ENCODE measurements at places on chromosomes 11 and 22.

- no peak for DNase-seq
Measured at GRCh38 chr22:50706481-50707125, 31.4 kb upstream of the ACR start.

DNA sequence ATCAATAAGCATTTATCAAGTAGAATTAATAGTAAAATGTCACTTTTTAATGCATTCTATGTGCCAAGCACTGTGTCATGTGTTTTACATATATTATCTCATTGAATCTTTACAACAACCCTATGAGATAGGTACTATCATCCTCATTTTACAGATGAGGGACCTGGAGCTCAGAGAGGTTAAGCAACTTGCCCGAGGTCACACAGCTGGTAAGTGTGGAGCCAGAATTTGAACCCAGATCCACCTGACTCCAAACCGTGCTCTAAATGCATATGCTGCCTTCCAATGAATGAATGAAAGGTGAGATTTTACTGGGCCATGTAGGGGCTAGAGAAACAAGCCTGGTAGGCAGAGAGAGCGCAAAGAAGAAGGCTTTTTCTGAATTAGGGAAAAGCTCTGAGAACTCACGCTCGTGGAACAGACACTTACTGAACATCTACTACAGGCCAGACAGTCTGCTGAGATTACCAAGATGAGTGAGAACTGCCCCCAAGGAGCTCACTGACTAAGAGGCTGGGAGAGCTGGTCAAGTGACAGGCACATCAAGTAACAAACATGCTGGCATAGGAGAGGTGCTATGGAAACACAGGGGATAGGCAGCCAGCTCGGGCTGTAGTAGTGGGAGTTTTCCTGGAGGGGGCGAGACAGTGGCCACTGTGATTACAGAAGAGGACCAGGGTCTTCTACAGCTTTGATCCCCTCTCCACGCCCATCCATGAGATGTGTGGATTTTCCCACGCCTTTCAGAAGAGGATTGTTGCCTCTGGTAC lies 4.4 kb downstream of the ABCG4 start:
- no peak for DNase-seq

GRCh38 chr11:131745405-131745804 lies 375.0 kb downstream of the NTM start:
- no peak for DNase-seq

DNA sequence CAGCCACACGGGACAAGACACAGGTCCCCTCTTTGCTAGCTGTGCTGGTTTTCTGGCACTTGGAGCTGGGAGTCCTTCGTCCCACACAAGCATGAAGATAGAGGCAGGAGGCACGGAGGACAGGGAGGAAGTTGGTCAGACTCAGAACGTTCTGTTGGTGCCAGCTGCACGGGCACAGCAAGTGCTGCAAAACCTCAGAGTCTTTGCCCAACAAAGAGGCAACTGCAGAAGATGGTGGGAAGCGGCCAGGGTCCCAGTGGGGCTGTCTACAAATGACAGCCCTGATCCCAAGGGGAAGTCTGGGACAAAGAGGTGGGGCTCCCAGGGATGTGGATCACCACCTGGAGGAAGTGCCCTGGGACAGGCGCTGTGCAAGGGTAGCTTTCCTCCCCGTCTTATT lies 9.4 kb upstream of the OSM start:
- DNase-seq: no peak

DNA sequence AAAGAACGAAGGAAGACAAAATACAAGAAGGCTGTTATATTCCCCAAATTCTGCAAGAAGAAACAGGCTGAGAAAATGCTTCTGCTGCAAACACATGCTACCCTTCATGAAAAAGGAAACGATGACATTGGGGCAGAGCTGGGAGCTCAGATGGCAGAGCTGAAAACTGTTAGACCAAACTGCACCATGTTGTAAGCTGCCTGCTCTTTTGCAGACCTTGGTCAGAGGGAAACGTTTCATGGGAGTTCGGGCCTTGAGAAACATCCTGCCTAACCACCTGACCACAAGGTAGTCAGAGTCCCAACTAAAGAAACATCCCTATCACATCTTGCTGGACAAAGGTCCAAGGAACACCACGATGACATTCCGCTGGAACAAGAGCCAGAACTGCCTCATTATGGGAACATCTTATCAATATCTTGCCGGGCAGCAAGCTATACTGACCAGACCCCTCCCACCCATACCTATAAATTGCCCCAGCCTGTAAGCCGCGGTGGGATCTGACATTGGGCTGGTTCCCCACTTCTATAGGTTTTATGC lies 110.7 kb upstream of the CTSC start:
- DNase-seq: no peak

GRCh38 chr11:63598556-63598955 lies 15.7 kb downstream of the PLAAT3 start:
- no peak for DNase-seq

GRCh38 chr22:25956801-25957200 lies 212.5 kb upstream of the SEZ6L start:
- no peak for DNase-seq

DNA sequence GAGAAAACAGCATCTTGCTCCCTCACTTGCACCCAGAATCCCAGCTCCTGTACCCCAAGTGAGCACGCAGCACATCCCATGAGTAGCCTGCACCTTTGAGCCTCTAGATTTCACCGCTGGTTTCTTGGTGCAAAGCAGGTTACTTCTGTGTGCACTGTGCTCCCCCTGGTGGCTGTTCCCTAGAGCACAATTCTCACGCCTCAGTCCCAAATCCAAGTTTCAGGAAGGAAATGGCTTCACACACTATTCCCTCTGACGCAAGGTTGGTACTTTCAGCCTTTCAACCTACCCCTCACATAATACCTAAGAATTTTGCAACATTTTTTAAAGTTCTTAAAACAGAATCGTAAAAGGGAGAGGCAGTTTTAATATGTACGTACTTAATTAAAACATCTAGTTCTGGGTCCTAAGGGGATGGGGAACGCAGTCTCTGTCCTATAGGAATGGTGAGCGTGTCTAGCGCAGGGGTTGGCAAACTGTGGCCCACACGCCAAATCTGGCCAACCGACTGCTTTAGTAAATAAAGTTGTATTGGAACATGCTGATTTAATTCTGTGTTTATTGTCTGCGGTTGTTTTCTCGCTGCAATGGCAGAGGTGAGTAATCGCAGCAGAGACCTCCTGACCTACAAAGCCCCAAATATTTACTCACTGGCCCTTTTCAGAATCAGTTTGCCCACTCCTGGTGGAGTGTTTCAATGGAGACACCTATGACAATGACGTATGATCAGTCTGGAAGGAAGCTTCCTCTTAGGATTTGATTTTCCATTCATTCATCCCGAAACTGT lies 27.5 kb downstream of the DHCR7 start:
- DNase-seq: peak; percentile 56

- no peak for DNase-seq
Measured at GRCh38 chr11:31655483-31655882, 145.9 kb downstream of the ELP4 start.

GRCh38 chr22:19062943-19063308 lies 59.3 kb downstream of the DGCR2 start:
- no peak for DNase-seq

GRCh38 chr22:17217179-17217578 lies 2.1 kb downstream of the ADA2 start:
- no peak for DNase-seq

- DNase-seq: no peak
Measured at GRCh38 chr11:38683484-38683883, 2085.4 kb upstream of the RAG2 start.

DNA sequence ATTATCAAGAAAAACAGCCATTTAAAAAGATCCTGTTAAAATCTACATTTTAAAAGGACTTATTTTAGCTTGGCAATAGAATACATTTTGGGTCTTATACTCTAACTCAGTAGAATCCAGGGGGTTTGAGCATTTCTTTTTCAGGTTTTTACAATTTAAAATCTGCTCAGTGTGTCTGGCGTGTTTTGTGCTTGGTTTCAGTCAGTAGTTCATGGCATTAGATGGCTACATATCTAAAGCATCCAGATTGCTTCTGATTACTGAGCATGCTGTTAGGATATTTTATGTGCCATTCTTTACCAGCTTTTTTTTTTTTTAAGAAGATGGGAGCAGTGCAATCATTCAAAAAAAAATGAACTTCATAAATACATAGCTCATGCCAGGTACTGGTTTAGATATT lies 566.1 kb upstream of the LARGE1 start:
- no peak for DNase-seq

GRCh38 chr11:63800921-63801320 lies 12.3 kb upstream of the SPINDOC start:
- DNase-seq: no peak

- DNase-seq: no peak
Measured at GRCh38 chr11:112016088-112016764, 9.0 kb upstream of the DLAT start.

DNA sequence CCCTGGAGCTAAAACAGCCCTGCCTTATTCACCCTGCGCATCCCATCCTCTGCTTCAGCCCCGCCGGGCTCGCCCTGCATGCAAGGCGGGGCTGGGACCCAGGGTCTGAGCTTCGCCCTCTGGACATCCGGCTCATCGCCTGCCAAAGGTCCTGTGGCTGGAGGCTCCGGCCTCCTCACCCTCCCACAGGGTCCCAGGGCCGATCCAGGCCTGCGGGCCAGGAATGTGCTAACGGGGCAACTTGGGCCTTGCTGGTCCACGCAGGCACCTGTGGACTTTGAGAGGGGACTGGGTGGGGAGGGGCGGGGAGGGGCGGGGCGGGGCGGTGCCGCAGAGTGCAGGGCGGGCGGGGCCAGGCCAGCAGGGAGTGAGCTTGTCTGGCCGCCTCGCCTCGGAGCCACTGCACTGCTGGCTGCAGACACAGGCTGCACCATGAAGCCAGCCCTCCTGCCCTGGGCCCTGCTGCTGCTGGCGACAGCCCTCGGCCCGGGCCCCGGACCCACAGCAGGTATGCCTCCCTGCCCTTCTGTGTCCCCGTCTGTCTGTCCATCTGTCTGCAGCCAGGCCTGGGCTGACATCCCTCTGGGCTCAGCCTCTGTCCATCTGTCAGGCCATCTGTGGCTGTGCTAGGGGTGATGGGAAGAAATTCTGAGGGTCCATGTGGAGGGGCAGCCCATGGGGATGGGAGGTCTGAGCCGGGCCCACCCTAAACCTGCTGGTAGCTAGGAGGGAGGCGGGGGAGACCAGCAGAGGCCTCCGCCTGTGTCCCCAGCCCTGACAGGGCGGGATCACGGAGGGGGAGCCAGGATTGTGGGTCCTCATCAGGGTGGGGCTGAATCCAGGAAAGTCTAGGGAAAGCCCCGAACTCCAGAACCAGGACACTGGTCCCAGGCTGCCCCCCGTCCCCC lies at the start of gene SUSD2:
TSS of gene SUSD2 (plus strand) at position 400 of the 908 bp plus-strand sequence. CDS start at position 433, 33 bp downstream.
- no peak for DNase-seq

GRCh38 chr22:38111925-38112355 lies 1.5 kb upstream of the BAIAP2L2 start:
- no peak for DNase-seq

DNA sequence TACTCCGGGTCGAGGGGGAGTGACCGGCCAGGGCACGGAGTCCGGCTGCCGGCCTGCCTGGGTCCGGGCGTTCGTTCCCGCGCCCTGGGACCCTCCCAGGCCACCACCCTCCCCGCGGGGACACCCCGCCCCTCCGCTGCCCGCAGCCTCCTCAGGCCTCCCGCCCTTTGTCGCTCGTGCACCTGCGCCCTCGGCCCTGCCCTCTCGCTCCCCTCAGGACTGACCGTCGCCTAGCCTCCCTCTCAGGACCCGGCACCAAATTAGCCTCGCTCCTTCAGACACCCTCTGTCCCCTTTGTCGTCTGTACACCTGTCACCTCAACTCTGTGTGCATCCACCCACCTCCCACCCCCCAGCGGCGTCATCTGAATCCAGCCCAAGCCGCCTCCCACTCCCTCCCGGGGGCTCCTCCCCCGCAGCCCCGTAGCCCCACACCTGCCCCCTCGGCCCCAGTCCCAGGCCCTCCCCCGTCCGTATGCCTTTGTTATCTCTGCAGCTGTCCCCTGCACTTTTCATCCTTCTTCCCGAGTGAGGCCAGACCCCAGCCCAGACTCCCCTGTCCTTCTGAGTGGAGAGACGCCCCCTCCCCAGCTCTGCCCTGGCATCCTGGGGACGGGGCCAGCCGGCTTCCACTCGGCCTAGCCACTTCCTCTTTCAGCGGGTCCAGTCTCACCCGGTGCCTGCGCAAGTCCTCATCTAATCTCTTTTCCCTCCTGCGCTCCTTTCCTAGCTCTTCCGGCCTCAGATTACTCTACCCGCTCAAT lies 643 bp downstream of the TIGD3 start:
- DNase-seq: peak; percentile 61

GRCh38 chr11:71538666-71538990 lies 803 bp downstream of the KRTAP5-8 start:
- no peak for DNase-seq

GRCh38 chr22:32827049-32827602 lies 25.6 kb downstream of the TIMP3 start:
- DNase-seq: no peak

DNA sequence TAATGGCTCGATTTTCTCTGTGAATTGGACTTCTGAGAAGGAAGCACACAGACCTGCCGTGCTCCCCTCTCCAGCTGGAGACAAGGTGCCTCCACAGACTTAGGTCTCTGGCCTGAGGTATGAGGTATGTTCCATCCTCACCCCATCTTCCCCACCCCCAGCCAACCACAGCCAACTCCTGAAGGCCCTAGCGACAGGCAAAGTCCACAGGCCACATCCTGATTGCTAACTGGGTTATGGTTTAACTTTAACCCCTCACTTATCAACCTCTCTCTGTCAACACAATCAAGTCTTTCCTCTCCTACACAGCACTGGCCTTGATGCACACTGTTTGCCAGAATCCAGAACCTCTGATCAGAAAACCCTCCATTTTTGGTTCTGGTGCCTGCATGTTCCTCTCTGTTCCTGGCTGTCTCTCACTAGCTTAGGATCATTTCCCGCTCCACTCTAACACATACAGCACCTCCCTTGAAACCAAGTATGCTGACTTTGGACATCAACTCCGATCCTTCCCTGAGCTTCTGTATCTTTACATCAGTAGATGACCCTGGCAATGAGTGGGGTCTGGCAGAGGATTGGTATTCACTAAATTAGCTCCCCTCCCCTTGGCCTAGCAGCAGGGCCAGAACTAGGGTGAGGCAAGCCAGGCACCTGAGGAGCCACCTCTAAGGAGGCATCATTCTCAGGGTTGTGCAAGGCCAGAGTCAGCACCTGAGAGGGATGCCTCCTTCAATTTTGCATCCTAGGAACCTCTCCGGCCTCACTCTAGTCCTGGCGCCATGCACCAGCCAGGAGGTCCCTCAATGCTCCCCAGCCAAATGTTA lies 22.0 kb downstream of the JAML start:
- no peak for DNase-seq

DNA sequence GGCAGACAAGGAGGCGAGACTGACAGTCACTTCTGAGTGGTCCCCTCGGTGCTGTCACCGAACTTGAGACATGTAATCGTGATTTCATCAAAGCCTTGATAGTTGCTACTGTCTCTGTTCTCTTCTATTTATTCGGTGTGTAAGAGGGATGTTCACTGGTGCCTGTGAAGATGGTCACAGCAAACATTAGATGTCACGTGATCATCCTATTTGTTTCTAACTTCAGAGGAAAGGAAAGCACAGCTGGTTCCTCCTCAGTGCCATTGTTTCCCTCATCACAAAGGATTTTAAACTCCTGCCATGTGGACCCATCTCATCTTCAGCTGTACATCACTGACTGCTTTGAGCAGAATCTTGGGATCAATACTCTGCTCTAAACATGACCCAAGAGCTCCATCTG lies 73.1 kb upstream of the CLMP start:
- no peak for DNase-seq

- DNase-seq: no peak
Measured at GRCh38 chr11:74739546-74740270, 8.5 kb upstream of the CHRDL2 start.

Data from NCI-H2081 (cell line).